Omental fat pad (tissue), 4 donors: ENCODE measurements at places on chromosomes 1 and 21.

DNA sequence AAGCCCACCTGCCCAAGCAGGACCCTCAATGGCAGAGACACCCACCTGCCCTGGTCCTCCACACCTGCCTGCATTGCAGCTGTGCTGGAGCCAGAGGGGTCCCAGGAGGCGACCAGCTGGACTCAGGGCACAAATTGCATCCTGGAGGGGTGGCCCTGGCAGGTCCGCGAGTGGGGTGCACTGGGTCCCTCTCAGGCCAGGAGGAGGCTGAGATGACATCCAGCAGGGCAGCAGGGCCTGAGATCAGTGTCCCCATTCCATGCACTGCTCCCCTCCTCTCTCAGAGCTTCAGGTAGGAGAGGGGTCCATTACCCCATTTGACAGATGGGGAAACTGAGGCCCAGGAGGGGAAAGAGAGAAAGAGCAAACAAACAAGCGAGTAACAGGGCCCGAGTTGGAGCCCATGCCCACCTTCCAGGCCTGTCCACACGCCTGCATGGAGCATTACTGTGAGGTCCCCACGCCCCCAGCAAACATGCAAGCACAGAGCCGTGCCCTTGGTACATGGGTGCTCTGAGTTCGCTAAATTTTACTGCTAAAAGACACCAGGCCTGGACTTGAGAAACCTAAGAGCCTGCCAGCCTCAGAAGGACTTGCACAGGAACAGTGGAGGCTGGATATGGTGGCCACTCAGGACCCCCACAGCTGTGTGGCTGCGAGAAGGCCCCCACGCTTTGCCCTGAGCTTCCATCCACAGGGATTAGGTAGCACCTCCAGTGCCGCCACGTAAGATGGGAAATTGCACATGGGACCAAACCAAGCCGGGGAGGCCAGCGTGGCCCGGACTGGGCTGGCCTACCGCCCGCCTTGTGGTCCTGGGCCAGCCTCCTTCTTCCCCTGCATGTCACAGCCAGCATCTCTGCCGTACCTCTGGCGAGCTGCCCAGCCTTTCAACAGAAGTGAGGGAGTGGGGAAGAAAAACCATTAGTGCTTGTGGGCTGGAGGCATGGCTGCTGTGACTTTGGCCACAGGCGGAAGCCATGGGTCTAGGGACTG lies 7.4 kb downstream of the WNT3A start:
- DNase-seq: no peak

DNA sequence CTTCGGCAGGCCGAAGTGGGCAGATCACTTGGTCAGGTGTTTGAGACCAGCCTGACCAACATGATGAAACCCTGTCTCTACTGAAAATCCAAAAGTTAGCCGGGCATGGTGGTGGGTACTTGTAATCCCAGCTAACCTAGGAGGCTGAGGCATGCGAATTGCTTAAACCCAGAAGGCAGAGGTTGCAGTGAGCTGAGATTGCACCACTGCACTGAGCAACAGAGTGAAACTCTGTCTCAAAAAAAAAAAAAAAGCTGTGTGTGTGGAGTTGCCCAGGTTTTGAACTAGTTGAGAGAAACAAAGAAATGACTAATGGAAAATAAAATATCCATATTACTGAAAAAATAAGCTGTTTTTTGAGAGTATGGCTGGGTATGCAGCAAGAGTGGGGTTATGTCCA lies 100.2 kb downstream of the GTF2B start:
- no peak for DNase-seq

- DNase-seq: no peak
Measured at GRCh38 chr1:56434740-56435139, 144.6 kb downstream of the PLPP3 start.

- no peak for DNase-seq
Measured at GRCh38 chr1:172662464-172663109, 3.7 kb downstream of the FASLG start.
